Brain microvascular endothelial cell (primary cell): ENCODE measurements at places on chromosomes 6 and 20.

DNA sequence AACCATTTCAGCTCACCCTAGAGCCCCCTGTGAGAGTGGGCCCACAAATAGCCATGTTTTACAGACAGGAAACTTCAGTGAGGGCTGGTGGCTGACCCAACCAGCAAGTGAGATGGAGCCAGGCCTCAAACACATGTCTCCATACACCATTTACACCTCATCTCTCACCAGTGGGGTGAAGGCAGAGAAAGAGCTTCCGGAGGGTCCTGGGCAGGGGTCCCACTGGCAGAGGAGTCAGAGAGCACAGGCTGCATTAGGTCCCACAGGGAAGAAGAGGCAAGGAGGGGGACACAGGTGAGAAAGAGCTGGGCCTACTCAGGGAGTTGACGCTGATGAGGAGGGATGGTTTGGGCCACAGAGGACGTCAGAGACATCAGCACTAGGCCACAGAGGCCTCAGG lies 172.6 kb downstream of the VEGFA start:
- no peak for DNase-seq

DNA sequence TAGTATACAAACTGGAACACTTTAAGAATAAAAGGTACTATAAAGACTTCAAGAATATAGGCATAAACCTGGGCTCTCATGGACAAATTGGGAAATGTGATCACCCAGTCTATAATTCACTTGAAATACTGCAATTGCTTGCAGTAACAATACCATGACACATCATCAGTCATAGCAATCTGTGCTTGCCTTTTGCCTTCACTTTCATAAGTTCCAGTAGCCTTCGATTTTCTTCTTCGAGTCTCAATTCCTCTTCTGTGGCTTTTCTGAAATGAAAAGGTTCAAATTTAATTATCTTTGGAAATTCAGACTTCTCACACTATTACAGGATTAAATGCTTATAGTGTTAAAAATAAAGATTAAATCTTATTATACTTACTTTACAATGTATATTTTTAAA lies 96.3 kb upstream of the ZBTB24 start:
- DNase-seq: no peak

GRCh38 chr6:156513504-156513903 lies 263.7 kb upstream of the ARID1B start:
- DNase-seq: no peak

DNA sequence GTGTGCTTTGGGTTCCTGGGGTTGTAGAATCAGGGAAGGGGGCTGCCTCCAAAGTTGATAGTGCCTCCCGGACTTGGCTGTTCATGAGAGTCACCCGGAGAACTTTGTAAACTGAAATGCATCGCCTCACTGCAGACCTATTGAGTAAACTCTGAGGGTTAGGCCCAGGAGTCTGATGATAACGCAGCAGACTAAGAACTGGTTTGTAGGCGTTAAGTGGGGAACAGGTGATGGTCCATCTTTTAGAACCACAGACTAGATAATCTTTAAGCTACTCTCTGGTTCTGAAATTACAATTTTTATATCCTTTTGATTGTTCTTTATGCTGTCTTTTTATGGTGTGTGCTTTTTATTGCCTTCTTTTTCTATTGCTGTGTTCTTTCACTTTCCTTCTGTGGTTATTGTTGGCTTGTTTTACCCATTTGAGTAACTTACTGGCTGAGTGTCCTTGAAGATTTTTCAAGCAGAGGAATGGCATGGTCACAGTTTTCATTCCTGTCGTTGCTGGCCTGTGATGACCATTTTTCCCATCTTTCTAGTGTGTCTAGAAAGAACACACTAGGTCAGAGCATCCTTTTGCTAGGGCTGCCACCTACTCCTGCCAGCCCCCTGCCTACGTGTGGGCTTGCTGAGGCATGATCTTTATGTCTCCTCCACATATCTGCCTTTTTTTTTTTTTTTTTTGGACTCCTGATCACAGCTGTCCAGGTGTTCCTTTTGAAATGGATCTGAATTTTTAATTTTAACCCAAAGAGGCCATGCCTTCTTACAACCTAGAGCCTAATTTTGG lies 30.9 kb downstream of the LRRC1 start:
- DNase-seq: no peak

- no peak for DNase-seq
These were observed 13.1 kb downstream of the RPS10 start for GRCh38 chr6:34412643-34413214.

DNA sequence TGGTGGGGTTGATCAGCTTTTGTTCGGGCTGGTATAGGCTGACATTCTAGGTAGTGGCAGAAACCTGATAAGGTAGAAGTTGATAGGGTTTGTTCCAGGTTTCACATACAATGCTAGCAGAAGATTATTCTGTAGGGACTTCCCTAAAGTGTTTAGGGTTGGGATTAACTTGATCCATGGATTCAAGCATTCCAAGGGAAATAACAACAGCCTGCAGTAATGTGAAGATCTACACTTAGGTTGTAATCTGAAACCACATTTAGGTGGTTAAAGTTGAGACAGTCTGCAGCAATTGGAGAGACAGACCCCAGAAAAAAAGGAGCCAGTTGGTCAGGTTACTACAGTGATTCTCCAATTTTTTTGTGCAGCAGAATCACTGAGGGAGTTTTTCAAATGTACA lies 56.1 kb downstream of the GJA1 start:
- no peak for DNase-seq

DNA sequence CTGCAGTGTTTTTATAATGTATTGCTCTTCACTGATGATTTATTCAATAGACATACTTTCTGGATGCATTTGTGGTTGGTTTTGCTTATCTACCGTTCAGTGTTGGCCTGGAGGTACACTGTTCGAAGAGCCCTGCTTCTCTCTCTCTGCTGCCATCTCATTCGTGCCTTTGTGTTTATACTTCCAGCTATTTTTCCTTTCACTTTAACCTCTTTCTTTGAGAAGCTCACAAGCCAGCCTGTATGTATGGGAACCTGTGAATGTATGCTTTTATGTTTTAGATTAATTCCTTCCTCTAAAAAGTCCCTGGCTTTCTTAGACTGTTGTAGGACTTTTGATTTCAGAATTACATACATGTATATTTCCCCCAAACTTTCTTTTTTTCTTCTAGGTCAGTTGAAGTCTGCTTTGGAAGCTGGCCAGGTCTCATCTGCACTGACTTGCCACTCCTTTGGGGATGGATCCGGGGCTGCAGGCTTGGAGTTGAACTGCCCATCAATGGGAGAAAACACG lies 83.0 kb downstream of the SCAND1 start:
- peak; percentile 68 for DNase-seq

DNA sequence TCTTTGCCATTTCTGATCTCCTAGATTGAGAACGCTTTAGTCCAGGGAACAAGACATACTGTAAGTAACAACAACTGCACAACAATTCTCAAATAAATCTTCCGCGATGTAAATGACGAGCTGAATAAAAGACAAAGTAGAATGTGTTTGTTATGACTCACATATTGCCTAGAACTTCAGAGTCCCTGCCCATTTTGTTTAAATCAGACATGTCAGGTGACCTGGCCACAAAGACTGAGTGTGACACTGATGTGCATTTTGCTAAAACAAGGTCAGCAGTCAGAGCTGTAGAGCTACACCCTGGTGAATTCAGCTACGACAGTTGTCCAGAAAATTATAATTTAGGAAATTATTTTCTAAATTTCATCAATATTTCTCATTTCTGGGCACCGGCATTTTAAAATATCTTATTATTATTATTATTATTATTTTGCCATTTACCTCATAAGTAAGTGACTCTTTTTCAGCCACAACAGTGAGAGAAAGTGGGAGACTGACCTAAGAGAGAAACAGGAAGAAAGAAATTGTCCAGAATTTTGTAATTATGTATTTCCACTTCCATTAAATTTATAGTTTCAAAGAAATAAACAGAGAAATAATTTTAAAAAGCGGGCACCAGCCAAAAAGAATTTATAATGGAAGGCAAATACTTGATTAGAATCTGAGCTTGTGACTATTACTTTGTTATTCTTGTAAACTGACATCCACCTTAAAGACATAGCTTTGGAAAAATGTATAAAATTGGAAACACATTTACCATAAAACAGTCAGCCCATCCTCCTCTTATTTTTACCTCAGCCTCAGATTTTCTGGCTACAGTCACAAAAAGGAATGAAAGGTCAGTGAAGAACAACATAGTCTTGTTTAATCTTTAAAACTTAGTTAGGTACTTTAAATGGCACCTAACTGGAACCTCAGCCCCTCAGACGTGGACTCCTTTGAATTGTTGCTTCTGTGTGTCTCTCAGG lies 157.0 kb upstream of the CITED2 start:
- DNase-seq: peak; percentile 36
